ENCODE measurements at places on chromosomes 12 and 14. TPM values are rescaled to one million over a fixed set of nuclear protein-coding genes. Genes with fewer than 3 reads are reported as not detected.

DNA sequence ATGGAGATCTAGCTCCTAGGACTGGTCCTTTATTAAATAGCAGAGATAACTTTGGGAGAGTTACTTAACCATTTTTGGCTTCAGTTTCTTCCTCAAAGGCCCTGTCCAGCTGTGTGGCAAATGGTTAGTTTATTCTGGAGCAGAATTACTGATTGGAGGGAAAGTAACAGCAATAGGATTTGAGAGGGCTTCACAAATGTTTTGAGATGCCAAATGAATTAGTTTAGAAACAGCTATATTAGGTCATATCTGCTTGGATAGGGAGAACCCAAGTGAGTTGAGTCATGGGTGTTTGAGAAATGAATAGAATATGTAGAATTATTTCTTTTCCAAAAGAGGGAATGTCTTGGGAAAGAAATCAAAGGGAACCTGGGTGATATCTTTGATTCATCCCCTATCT is 17.5 kb downstream of the RASSF3 start:
- no peak for DNase-seq

The SLC8A3 gene
- not detected for polyA plus RNA-seq

GRCh38 chr12:104719700-104720338 is 238.3 kb downstream of the SLC41A2 start:
- peak; percentile 51 for DNase-seq

The MUCL1 gene
- not detected for polyA plus RNA-seq

DNA sequence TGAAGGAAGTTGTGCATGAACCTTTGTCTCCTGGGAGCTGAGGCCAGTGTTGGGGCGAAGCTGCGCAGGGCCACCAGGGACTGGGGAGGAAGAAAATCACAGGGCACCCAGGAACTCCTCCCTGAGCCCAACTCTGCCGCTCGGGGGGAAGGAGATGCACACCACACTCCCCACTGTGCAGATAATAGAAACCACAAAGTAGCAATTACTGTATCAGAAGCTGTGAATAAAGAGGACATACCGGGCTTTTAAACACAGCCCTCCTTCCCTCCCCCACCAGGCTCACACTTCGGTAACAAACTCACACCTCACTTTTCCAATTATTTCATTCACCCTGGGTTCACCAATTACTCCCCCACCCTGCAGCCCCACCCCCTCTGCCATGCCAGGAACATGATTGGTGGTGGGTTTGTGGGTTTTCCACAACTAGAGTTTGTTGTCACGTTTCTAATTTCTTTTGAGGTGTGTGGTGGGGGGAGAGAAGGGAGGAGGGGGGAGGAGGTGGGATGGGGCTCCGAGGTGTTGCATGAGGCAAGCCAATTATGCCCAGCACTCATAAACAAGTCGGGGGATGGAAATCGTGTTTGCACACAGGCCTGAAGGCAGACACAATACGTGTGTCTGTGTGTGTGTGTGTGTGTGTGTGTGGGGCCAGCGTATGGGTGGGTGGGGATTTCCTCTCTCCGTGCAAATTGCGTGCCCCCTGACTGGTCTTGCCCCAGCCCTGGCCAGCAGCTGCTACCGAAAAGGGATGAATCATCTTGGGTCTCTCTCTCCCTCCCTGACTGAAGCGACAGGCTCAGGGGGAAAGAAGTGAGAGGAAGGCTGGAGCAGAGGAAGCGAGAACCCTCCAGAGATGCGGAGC is 103.3 kb downstream of the RBM19 start:
- no peak for DNase-seq

- DNase-seq: no peak
Measured at GRCh38 chr14:97838986-97839385, 1041.8 kb downstream of the VRK1 start.

DNA sequence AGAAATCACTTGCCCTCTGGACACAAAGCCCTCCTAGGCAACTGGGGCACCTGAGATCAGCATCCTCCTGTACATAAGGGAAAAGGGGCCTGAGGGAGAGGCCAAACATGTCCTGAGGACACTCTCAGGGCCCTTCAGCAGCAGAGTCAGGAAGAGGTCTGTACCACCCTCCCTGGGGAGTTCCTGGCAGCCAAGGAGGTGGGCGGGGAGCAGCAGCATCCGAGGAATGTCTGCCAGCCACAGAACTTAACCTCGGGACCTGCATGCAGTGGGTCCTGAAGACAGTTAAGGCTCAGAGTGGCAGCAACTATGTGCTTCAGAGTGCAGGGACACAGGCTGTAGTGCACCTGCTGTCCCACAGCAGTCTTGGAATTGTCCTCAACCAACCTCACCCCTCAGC is 62.1 kb downstream of the SPTB start:
- DNase-seq: no peak

The SYCP3 gene
- not detected for polyA plus RNA-seq

- no peak for DNase-seq
Measured at GRCh38 chr14:43169722-43170121, 1337.4 kb downstream of the FSCB start.

GRCh38 chr14:85057221-85057620 is 472.7 kb upstream of the FLRT2 start:
- no peak for DNase-seq

The CMKLR1 gene
- 7.9 TPM for polyA plus RNA-seq

DNA sequence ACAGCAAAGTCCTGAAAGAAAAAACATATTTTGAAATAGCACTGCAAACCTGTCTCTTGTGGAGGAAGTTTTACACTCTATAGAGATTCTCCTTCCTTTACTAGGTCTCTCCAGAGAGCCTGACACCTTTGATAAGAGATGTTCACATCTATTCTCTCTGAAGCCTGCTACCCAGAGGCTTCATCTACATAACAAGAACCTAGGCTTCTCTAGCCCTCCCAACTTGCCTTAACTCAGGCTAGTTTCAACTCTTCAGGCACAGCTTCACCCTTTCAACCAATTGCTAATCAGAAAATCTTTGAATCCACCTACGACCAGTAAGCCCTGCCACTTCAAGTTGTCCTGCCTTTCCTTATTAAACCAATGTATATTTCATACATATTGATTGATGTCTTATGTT is 60.6 kb downstream of the IFNG start:
- no peak for DNase-seq

GRCh38 chr12:14399871-14400270 is 34.4 kb downstream of the ATF7IP start:
- no peak for DNase-seq

DNA sequence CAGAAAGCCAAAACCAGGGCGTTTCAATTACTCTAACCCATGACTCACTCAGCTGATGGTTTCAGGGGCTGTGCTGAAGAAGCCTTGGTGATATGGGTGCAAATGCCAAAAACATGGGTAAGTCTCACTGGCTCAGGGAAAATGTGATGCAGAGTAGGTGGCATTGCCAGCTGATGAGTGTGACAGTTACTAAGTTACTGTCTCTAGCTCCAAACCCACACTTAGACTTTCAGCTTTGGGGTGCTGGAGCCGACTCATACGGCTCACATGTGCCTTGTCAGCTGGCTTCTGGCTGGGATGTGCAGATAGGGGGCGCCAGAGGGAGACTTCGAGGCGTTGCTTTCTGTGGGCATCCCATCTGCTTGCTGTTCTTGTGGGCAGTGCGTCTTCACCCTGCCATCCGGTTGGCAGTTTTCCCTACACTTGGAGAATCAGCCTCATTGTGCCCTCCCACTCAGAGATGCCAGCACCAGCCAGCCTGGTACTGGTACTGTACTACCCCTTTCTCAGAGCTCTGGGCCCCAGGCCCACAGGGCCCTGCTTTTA is 11.1 kb upstream of the KRT7 start:
- DNase-seq: peak; percentile 66

GRCh38 chr14:61255968-61256367 is 25.2 kb downstream of the TMEM30B start:
- no peak for DNase-seq

GRCh38 chr14:95071649-95072280 is 85.6 kb downstream of the DICER1 start:
- DNase-seq: no peak

- no peak for DNase-seq
Measured at GRCh38 chr14:90846511-90846910, 30.3 kb upstream of the TTC7B start.

GRCh38 chr12:34604631-34605509 is 582.6 kb downstream of the ALG10 start:
- no peak for DNase-seq

GRCh38 chr14:61246721-61247120 is 34.4 kb downstream of the TMEM30B start:
- DNase-seq: no peak

- DNase-seq: no peak
Measured at GRCh38 chr14:30520536-30520935, 38.4 kb upstream of the G2E3 start.

DNA sequence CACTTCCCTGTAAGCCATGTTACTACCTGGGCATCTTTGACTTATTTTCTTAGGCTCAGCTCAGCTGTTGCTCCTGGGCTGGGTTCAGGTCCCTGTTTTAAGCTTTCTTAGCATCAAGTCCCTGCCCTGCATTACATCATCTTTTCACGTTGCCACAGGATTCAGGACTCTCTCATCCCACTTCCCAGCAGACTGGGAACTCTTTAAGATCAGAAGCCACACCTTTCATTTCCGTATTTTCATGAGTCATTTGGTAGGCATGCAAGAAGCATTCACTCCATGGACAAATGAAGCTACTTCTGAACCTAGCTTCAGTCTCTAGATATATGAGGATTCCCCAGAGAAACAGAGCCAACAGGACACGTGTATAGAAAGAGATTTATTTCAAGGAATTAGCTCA is 726.8 kb downstream of the VRK1 start:
- no peak for DNase-seq

GRCh38 chr12:58347188-58347587 is 405.8 kb downstream of the ATP23 start:
- no peak for DNase-seq

DNA sequence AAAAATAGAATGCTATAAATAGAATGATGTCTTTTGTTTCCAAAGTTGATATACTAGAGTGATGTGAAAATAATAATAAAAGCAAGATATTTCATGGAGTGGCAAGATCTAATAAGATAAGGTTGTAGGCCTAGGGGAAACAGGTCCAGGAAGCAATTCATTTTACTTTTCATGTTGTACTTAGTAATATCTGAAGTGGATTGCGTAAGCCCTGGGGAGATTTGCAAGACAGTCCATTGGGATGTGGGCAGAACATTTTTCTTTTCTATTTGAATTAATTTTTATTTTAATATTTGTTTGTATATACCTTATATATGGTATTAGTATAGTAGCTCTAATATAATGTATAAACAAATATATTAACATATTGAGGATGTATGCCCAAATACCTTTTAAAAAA is 7.5 kb downstream of the NUBPL start:
- peak; percentile 33 for DNase-seq

The DDX24 gene
- polyA plus RNA-seq: 53.8 TPM

DNA sequence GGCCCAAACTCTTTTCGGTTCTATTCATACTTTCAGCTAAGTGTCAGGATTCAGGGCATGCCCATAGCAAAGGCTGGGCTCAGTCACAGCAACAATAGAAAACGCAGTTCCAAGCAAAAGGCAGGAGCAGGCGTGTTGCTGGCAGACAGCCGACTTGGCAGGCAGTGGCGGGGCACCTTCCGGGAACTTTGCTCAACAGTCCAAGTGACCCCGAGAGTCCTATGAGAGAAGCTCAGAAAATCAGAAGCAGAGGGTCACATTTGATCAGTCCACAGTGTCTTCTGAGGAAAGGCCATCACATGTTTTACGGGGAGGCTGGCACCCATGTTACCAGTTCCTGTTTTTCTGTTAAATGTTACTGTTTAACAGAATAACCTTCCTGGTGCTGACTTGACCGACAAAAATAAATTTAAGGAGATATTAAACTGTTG is 115.0 kb downstream of the DACT1 start:
- peak; percentile 62 for DNase-seq

The ARG2 gene
- polyA plus RNA-seq: 0.33 TPM

The LRRC23 gene
- 4.9 TPM for polyA plus RNA-seq

- no peak for DNase-seq
Measured at GRCh38 chr12:40802656-40803055, 110.4 kb downstream of the CNTN1 start.

DNA sequence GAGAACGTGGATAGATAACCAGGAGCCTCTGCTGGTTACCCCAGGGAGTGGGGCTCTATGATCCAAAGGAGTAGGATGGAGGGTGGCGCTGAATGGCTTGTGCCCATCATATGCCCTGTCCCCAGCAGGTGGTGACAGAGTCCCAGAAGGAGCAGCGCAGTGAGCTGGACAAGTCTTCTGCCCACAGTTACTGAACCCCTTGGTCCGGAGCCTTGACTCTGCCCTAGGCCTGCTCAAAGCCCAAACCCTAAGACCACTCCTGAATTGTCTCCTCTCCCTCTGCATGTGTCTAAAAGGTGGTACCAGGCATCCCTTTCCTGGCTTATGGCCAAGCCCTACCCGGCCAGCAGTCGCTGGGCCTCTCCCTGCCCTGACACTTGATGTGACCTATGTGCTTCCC is 3.2 kb downstream of the PRPH start:
- DNase-seq: no peak

- DNase-seq: no peak
Measured at GRCh38 chr12:82510386-82510785, 152.1 kb downstream of the METTL25 start.

GRCh38 chr14:89166633-89167032 is 250.4 kb downstream of the FOXN3 start:
- DNase-seq: no peak

- DNase-seq: no peak
Measured at GRCh38 chr14:60175255-60175902, 10.2 kb upstream of the DHRS7 start.

The KRT85 gene
- polyA plus RNA-seq: not detected

The GPR135 gene
- 0.69 TPM for polyA plus RNA-seq

- no peak for DNase-seq
Measured at GRCh38 chr12:83954956-83955601, 957.5 kb downstream of the SLC6A15 start.

The MAX gene
- polyA plus RNA-seq: 87.0 TPM

DNA sequence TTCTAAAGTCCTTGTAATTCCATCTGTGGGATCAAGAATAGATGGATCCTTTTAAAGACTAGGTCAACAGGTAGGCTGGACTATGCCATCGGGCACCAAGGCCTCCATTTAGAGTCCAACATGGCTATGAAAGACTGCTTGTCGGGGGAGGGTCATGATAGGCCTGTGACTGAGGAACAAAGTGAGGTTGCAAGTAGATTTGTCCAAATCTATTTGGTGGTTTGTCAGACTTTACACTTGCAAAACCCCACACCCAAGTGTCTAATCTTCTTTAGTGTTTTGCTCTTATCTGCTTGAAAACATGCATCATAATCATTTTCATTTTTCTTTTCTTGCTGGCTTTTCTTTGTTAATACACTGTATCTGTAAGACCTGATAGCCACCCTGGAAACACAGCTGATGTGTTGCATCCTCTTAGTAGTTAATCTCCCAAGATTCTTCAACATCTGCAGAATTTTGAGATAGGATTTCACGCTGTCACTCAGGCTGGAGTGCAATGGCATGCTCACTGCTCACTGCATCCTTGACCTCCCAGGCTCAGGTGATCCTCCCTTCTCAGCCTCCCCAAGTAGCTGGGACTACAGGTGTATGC is 50.3 kb downstream of the TDP1 start:
- DNase-seq: no peak

The CARMIL3 gene
- not detected for polyA plus RNA-seq

The TOMM20L gene
- not detected for polyA plus RNA-seq

DNA sequence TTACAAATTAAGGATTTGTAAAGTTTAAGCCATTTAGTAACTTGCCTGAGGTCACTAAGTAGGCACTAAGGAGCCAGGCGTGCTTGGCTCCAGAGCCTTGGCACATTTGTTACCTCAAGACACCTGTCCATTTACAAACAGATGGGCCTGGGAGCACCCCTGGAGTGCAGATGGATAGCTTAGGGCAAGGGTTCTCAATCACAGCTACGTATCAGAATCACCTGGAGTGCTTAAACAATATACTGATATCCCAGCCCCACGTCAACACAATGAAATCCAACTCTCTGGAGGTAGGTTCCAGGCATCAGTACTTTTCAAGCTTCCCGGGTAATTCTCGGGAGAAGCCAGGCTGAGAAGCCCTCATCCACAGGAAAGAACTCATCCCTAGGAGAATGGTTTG is 45.4 kb downstream of the SLC8A3 start:
- DNase-seq: no peak
